Caco-2 (cell line): ENCODE measurements at places on chromosomes 7 and 10. TPM values are rescaled to one million over a fixed set of nuclear protein-coding genes. Genes with fewer than 3 reads are reported as not detected.
A peak's percentile ranks its signal among the peaks of the same experiment; 100 is the strongest.

FGL2 gene
- not detected in 2 replicates for total RNA-seq

DNA sequence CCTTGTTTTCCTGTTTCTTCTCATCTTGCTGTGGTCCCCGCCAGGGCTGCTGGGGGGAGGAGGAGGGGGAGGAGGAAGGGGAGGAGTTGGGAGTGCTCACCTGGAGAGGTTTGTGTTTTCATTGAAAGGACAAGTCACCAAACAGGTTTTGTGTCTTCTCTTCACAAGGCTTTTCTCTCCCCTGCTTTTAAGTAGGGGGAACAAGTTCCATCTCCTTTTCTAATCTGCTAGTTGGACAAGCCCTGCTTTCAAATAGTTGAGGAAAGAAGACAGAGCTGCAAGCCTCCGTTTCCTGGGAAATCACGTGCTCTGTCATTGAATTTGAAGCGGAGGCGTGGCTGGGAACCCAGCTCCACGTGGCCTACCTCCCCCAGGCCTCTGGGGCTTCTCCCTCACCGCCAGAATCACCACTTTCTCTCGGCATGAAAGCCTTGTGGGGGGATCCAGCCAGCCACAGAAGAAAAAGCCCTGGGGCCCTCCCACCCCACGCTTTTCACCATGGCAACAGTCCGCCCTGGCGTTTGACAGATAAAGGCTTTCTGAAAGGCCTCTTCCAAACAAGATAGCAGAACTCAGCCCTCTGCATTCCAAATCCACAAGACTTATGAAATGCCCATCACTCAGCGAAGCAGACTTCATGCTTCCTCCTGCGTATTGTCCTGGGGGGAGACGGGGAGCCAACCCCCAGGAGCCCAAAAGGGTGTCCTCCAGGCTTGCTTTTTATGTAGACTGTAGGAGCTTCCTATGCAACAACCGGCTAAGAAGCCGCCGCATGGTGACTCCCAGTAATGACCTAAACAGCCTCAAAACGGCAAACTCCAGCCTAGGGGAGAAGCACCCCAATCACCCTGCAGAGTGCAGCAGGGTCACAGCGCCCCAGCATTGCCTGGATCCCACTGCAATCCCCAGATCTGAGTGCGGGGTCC lies 51.7 kb downstream of the PROSER2 start:
- H3K27ac ChIP-seq: peak overlapping the region; percentile 97
- no peaks in the 10 kb centered on the region; the same call in 1 of the 2 replicates for H3K36me3 ChIP-seq
- H3K4me1 ChIP-seq: peaks cover 59% of the 10 kb centered on the region
- peak; percentile 95 for DNase-seq

- no peak for DNase-seq
- H3K4me1 ChIP-seq: no peaks in the 10 kb centered on the region
- H3K27me3 ChIP-seq: no peaks in the 10 kb centered on the region
- H3K36me3 ChIP-seq: no peaks in the 10 kb centered on the region
- H3K27ac ChIP-seq: no peak overlapping the region
These were observed 372.2 kb downstream of the PHTF2 start for GRCh38 chr7:78170815-78171214.

DNA sequence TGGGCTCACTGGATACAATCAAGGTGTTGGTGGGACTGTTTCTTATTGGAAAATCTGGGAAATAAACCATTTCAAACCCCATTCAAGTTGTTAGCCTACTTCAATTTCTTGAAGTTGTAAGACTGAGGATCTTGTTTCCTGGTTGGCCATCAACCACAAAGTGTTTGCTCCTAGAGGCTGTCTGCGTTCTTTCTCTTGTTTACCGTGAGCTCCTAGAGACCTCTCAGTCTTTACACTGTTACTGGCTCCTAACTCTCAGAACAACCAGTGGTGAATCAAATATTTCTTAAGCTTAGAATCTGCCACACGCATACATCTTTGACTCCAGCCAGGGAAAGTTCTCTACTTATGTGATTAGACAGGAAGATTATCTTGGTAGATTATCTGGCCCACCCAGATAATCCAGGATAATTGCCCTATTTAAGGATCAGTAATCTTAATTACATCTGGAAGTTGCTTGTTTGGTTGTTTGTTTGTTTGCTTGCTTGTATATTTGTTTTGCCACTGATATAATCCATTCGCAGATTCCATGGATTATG lies 798.7 kb downstream of the IPMK start:
- H3K4me3 ChIP-seq: no peak overlapping the region
- no peaks in the 10 kb centered on the region for H3K27me3 ChIP-seq
- H3K27ac ChIP-seq: no peak overlapping the region
- H3K36me3 ChIP-seq: no peaks in the 10 kb centered on the region
- DNase-seq: no peak
- no peaks in the 10 kb centered on the region for H3K4me1 ChIP-seq

DNA sequence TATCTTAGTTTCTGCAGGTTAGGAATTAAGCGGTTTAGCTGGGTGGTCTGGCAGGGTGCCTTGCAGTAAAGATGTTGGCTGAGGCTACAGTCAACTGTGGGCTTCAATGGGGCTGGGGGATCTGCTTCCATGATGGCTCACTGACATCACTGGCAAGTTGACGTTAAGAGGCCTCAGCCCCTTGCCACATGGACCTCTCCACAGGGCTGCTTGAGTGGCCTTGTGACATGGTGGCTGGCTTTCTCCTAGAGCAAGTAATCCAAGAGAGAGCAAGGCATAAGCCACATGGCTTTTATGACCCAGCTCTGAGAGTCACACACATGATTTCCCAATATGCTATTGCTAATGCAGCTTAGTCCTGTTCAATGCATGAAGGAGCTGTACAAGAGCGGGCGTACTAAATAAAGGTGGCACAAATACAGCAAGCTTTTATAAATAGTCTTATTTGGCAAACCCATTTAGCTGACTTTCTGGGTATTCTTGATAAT lies 109.1 kb downstream of the SEPTIN7 start:
- H3K4me1 ChIP-seq: no peaks in the 10 kb centered on the region
- H3K27me3 ChIP-seq: no peaks in the 10 kb centered on the region
- no peak for DNase-seq
- no peak overlapping the region for H3K4me3 ChIP-seq

TMEM229A gene
- total RNA-seq: 0.50 and 0.88 TPM in 2 replicates

DNA sequence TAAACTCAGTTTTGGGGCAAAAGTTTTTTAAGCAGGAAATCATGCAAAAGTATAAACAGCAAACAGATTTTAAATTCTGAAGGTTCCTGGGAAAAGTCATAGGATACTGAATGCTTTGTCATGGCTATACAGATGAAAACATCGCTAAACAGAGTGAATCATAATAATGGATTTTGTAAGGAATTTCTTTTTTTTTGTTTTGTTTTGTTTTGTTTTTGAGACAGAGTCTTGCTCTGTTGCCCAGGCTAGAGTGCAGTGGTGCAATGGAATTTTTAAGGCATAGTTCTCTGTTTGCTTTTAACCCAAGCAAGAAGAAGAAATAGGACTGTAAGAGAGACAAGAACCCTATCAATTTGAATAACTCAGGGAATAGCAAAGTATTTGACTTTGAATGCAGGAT lies 285.3 kb downstream of the NRG3 start:
- no peaks in the 10 kb centered on the region for H3K36me3 ChIP-seq
- H3K4me1 ChIP-seq: no peaks in the 10 kb centered on the region
- no peak overlapping the region for H3K27ac ChIP-seq
- no peak for DNase-seq
- no peak overlapping the region for H3K4me3 ChIP-seq
- H3K27me3 ChIP-seq: no peaks in the 10 kb centered on the region
